NCI-H1092 treated with DMSO at 0.1 percent for 48 hours (cell line): ENCODE measurements at places on chromosomes 6 and 20.

GRCh38 chr6:604579-604978 is 52.3 kb downstream of the HUS1B start:
- no peak for DNase-seq

DNA sequence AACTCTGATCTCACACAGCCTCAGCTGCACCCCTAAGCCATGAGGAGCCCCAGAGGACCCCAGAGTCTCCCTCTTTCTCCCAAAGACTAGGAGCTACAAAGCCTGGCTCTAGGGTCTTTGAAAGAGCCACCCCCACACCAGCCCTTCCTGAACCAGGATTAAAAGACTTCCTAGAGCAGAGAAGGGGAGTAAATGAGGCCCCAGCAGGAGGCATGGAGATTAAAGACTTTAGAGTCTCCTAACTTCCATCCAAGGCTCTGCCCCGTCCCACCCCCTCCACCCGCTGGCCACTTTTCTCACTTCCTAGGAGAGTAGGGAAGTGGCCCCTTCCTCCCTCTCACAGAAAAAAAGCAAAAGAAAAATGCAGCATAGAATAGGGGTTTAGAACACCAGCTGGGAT is 1.7 kb downstream of the PREX1 start:
- DNase-seq = no peak

DNA sequence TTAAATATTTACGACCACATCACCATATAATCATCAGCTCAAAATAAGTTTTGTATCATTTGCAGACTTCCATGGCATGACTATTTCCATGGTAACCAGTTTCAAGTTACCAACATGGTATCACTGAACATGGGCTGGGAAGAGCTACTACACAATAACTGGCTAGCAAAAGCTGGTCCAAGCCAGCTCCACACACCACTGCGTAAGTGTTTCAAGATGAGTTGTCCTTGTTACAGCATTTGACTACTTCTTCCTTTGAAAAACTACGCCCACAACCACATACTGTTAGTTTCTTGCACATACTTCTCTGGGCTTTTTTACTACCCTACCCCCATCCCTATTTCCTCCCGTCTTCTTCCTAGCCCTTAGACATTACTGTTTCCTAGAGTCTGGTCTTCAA is 8.5 kb downstream of the CD164 start:
- DNase-seq = no peak

DNA sequence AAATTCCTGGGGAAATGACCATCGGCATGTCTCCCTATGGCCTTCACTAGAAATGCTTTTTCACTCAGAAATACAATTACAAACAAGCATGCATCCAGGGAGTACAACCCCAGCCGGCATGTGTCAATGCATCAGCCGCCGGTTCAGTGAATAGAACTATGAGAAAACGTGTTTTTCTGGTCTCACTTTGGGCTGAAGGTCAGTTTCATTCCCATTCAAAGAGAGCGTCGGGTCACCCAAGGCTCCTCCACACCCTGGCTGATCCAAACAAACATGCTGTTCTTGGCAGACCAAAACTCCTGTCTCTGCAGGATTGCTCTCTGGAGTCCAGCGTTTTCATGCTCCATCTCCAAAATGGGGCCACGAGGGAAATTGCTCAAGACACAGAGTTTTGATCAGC is 35.5 kb upstream of the NXT1 start:
- DNase-seq = no peak

DNA sequence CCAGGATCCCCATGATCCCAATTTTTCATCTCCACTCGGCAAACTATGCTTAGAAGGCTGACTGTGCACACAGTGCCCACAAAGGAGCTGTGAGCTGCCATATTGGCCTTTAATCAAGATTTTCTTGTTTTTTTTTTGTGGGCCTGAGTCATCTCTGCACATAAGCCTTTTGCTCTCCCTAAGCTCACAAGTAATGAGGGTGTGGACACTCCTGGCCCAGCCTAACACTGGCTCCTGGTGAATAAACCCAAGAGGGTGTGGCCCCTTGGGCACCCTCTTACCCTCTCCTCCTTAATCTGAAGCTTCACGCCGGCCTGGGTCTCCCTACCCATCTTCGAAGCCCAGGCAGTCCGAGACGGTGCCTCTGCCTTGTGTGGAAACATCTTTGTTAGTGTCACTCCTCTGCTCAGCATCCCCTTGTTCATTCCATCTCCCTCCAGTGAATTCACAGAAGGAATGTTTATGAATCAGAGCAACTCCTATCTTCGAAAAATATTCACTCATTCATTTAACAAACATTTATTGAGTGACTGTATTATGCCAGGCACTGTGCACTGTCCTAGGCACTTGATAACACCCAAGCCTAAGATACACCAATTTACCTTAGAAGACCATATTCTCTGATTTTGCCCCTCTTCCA is 22.2 kb upstream of the MRPS10 start:
- no peak for DNase-seq

- no peak for DNase-seq
Observed at GRCh38 chr6:30578051-30578450, 6.8 kb downstream of the ABCF1 start.
